ENCODE measurements at places on chromosomes 1 and 21.

DNA sequence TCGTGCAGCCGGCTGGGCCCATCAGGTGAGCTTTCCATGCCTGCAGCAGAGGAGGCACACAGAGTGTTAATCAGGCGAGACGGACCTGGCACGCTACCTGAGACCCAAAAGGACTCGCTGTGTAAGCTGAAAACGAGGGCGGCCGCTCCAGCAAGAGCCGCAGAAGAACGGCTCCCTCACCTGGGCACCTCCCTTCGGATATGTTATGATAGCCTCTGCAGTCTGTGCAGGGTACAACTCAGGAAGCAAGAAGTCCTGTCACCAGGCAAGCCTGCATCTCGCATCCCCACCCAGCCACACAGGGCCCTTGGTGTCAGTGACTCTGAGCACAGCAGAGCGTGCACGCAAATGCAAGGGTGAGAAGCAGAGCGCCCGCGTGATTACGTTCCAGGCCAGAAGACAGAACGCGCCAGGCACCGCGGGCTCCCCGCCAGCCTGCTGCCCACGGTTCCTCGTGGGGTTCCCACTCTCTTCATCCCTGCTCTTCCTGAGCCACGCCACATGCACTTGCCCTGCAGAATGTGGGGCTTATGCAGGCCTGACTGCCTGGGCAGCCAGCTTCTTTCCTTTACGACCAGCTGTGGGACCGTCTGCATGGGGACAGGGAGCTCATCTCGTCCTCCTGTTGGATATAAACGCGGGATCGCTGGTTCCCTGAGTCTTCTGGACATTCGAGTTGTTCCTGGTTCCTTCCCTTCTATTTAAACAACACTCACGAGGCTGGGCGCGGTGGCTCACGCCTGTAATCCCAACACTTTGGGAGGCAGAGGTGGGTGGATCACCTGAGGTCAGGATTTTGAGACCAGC lies 20.2 kb upstream of the LRRC47 start:
- no peak for DNase-seq

DNA sequence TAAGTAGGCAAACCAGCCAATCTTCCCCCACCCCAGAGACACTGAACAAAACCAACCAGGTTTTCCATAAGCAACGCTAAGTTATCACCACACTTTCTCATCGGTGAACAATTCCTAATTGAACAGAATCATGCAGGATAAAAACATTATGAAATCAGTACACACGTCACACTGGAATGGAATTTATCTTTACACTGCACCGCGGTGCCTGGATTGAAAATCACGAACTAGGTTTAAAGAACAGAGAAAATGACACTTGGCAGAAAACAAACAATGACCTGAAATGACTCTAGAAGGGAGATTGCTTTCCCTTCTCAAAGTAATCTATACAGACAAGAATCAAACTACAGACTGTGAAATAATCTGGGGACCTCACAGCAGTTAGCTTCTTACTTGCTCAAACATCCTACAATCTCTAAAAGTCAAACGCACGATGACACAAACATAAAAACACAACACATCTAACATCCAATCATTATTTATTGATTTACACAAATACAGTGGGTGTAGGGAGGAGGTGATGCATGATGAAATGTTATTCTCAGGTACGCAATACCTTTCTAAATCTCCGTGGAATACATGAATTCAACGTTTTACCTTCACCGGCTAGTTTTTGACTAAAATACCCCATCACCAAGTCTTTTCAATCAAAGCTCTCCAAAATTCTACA lies 1.9 kb downstream of the EIF4G3 start:
- DNase-seq = no peak

DNA sequence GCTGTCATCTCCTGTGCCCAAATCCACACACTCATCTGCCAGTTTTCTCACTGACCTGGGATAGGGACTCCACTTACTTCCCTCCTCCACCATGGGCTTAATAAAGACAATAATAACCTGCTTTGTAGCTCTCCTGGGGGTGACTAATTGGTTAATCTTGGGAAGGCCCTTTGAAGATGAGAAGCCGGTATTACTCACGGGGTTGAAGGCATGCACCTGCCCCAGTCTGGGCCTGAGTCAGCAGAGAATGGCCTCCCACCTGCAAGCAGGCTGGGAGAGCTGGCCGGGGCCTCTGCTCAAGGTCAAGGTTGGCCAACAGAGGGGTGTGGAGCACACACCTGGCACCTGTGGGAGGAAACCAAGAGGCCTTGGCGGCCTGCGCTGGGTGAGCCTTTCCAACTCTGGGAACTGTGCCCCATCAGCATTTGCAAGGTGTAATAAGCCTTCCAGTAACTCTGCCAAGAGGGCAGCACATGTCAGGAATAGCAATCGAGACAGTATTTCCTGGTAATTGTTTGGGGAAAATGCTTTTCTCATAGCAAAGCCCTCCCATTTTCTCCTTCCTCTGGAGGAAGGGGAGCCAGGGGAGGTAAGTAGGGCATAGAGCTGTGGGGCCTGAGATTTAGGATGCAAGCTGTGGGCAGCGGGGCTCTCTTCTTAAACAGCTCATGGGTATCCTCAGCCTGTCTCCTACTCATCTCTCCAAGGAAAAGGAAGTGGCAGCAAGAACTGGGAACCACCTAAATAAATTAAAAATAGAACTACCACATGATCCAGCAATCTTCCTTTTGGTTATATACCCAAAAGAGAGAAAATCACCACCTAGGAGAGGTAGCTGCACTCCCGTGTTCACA lies 49.0 kb downstream of the TOMM20 start:
- no peak for DNase-seq

- no peak for DNase-seq
These were observed 123.9 kb downstream of the PTBP2 start for GRCh38 chr1:96845464-96845863.

GRCh38 chr1:208201229-208201628 lies 43.0 kb downstream of the PLXNA2 start:
- no peak for DNase-seq

GRCh38 chr1:37028981-37029617 lies 5.2 kb downstream of the GRIK3 start:
- DNase-seq = no peak

- DNase-seq = no peak
These were observed 28.2 kb downstream of the SLC30A10 start for GRCh38 chr1:219900201-219900600.

DNA sequence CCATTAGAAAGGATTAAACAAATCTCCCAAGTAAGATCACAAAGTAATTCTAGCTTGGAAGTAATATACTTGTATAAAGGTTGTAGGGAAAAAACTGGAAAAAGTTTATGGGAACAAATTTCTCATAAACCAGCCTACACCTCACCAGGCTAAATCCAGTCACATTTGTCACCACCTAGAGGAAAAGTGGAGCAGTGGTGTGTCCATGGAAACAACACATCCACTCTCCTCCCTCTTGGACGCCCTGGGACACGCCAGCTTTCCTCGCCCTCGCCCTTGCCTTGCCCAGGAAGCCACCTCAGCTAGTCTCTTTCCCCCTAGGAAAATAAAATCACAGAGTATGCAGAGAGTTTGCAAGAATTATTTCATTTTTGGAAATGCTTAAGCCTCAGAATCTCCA lies 2.2 kb downstream of the PALMD start:
- no peak for DNase-seq

GRCh38 chr1:170662561-170663403 lies 1.1 kb upstream of the PRRX1 start:
- no peak for DNase-seq

GRCh38 chr1:230149751-230150584 lies 82.9 kb downstream of the GALNT2 start:
- DNase-seq = no peak

DNA sequence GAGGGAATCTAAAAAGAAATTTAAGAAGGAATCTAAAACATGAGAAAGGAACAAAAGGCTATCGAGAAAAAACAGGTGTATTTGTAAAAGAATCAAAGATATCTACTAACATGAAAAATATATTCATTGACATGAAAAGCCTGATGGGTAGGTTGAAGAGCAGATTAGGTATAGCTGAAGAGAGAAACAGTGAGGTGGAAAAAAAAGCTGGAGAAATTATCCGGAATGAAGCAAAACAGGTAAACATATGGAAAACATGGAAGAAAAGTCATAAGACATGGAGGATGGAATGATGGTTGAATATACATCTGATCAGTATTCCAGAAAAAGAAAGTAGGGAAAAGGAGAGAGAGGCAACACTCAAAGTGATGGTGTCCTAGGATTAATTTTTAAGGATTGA lies 9.6 kb downstream of the EVA1C start:
- no peak for DNase-seq

DNA sequence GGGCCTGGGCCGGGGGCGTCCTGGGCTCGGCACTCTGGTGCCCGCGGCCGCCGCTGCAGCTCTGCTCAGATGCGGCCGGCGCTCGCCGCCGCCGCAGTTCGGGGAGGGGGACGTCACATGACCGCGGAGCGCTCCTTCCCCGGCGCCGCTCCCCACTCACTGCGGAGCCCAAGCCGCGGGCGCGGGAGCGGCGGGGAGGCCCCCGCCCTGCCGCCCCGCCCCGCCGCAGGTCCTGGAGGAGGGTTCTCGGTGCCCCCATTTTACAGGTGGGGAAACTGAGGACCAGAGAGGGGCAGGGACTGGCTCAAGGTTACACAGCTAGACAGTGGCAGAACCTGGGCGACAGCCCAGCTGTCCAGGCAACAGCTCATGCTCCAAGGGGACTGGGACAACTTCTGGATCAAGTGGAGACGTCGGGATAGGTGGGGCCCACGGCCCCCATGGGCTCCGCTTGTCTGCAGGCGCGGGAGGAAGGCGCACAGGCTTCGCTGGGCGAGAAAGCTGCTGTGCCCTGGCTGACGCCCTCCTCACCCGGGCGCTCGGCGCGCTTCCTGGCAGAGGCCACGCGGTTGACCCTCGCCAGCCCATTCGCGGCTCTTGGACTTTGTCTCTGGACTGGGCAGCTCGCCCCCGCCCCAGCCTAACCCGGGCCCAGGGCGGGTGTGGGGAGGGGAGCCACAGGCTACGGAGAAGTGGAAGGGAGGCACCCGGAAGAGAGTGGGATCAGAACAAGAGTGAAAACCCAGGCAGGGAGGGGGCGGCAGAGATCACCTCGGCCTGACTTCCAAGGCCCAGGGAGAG lies at the start of gene RAP1GAP:
Gene RAP1GAP (minus strand): TSS at position 100 of the 801 bp plus-strand sequence. CDS start 49,325 bp downstream, outside the sequence.
- no peak for DNase-seq

DNA sequence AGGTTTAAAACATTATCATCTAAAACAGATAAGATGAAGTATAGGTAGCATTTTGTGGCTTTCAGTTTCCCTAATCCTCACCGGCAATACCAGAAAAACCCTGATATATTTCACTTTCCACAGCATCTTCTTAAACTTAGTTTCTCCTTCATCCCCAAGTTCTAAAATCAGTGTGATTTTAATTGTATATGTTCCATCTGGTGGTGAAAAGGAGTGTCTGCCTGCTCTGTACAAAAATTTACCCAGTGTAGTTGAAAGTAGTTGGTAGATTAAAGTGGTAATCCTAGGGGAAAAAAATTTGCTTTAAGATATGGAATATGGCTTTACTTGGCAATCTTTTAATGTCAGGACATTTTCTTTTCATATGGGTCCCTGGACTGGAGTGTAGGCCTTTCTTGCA lies 74.3 kb downstream of the CEP350 start:
- DNase-seq = no peak

DNA sequence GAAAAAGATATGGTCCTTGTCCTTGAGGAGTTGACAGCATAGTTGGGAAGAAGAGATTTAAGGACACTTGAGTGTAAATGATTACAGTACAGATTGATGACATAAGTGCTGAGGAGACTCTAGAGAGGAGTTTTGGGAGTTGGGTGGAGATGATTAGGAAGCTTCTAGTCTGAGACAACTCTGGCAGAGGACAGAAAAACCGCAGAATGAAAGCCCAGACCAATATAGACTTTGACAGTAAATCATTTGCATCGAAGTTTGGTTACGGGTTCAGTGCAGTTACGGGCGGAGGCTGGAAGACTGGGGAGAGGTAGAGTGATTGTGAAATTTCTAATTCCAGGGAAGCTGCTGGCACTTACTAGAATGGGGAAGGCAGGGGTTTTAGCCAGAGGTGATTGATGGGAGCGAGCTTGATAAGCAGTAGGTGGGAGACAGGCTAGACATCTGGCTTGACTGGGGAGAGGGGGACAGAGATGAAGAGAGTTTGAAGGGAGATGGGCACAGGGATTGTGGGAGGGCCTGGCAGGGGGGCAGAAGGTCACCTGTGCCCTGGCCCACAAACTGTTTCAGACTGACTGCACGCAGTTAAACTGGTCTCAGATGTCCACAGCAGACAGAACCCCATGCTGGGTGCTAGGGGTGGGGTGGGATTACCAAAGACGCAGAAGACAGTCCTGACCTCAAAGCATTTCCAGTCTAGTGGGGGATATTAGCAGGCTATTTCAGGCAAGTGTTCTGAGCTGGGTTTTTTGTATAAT lies 20.1 kb downstream of the SH2D2A start:
- DNase-seq = no peak

DNA sequence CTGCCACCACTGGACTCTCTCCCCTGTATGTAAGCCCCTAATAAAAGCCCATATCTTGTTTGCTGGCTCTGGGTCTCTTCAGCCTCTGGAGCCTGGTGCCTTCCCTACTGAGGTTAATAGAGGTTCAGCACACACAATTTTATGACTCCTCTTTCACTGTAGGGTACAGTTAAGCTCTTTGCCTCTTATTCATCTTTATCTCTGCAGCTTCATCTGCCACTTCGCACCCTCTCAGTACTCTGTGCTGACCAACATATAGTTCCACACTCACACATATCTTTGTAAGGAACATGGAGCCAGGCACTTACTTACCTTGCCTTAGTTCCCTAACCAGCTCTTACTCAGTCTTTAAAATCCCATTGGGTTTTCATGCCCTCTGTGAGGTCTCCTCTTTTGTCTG lies 4.5 kb downstream of the BTBD8 start:
- no peak for DNase-seq

GRCh38 chr1:44895919-44896734 lies 53.1 kb upstream of the PTCH2 start:
- DNase-seq = no peak

GRCh38 chr21:37670883-37671282 lies 245.4 kb downstream of the KCNJ6 start:
- no peak for DNase-seq

- DNase-seq = no peak
These were observed 10.8 kb downstream of the UTP25 start for GRCh38 chr1:209838537-209838936.

- no peak for DNase-seq
These were observed 146.7 kb upstream of the C1orf105 start for GRCh38 chr1:172273647-172274396.

DNA sequence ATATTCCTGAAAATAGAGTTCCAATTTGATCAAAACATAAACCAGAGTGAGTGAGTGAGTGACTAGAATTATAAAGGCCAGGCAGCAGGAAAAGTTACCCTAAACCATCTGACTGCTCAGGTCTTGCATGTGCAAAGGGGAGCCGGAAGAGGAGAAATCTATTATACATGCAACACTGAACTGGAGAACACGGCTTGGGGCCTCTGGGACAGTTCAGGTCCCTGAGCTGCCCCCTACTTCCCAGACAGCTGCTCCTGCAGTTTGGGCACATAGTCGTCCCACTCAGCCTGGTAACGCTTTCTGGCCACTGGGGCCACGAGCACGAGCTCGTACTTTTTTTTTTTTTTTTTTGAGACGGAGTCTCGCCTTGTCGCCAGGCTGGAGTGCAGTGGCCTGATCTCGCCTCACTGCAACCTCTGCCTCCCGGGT lies 40.1 kb downstream of the PTPRC start:
- DNase-seq = no peak

- DNase-seq = no peak
These were observed 101.2 kb downstream of the FMN2 start for GRCh38 chr1:240192851-240193250.

All from activated CD4-positive, alpha-beta T cell treated with anti-CD3 and anti-CD28 coated beads, Interleukin-2, amount 50 U/mL, for 24 hours (primary cell).